DMS 273 treated with DMSO at 0.1 percent for 48 hours (cell line): ENCODE measurements at places on chromosomes 12 and 14.

GRCh38 chr14:91317381-91318308 is 73.1 kb upstream of the GPR68 start:
- DNase-seq: no peak

DNA sequence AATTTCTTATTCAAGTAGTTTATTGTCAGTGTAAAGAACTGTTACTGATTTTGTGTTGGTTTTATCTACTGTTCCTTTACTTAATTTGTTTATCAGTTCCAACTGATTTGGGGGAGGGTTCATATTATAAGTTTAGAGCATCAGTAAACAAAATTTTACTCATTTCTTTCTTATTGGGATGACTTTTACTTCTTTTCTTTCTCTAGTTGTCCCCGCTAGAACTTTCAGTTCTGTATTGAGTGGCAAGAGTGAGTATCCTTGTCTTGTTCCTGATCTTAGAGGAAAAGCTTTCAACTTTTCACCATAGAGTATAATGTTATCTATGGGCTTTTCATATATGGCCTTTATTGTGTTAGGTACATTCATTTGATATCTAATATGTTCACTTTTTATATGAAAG is 584.1 kb downstream of the LRFN5 start:
- no peak for DNase-seq

GRCh38 chr12:109744026-109744425 is 30.4 kb downstream of the FAM222A start:
- no peak for DNase-seq

DNA sequence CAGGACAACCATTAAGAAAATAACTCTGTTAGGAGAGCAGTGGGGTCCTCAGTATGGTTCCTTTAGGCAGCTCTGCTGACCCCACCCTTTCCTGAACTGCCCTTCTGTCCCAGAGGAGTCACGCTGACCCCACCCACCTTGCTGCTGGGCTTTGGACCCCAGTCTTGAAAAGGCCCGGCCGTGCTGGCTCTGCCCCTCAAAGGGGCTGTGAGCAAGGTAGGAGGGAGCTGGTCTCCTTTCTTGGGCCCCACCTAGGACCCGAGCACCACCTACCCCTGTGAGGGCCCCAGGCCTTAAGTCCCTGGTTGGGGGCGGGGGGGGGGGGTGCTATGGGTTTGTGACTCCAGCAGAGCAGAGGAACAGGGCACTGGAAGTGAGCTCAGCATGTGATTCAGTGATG is 171.1 kb downstream of the MON2 start:
- DNase-seq: no peak

- DNase-seq: no peak
These were observed 41.5 kb upstream of the FBXO21 start for GRCh38 chr12:117231750-117232149.

- DNase-seq: no peak
These were observed 102.4 kb downstream of the TMTC1 start for GRCh38 chr12:29681370-29681769.

- DNase-seq: no peak
These were observed 7.7 kb upstream of the PPTC7 start for GRCh38 chr12:110590806-110591326.

DNA sequence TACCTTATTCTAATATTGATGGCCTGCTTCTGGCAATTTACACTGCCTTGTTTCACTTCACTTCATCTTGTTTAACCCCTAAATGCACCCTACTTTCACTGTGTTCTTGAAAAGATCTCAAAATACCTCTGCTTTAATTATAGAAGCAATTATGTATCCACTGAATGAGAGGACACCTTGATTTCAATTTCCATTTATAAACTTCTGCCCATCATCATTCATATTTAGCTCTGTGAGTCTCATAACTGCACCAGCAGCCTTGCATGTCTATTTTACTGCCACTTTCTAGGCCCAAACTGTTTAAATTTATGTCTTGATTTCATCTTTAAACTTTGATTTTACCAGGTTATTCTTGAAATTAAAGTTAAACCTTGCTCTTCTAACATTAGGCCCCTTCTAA is 7.1 kb upstream of the DNAAF2 start:
- no peak for DNase-seq

DNA sequence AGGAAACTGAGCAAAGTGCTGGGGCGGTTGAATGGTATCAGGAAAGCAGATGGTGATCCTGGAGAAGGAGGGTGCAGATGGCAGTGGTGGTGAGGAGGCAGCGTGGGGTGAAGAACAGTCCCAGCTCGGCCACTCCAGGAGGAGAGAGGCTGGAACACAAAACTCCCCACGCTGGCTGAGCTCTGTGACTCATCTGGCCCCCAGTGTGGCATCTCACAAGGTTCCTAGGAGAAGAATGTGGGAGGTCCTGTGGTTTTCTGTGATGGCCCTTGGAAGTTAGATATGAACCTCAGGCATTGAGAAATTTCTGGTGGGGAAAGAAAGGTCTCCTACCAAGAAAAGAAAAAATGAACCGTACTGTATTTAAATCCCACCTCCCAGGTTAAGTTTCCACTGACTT is 8.0 kb upstream of the NRXN3 start:
- DNase-seq: no peak

DNA sequence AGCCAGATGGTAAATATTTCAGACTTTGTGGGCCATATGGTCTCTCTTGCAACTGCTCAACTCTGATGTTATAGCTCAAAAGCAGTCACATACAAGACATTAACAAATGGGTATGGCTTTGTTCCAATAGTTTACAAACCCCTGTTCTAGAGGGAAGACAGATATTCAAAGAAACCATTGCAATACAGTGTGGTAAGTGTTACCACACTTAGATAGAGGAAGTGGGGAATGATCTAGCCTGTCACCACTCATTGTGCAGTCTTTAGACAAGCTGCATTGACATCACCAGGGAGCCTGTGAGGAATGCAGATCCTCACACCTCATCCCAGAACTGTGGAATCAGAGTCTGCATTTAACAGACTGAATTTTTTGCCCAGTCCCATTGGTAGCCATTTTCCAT is 80.0 kb upstream of the RGS6 start:
- peak; percentile 86 for DNase-seq

GRCh38 chr12:77599782-77600467 is 230.8 kb upstream of the NAV3 start:
- DNase-seq: no peak

- no peak for DNase-seq
These were observed 92.1 kb upstream of the BMP4 start for GRCh38 chr14:54048736-54049135.

DNA sequence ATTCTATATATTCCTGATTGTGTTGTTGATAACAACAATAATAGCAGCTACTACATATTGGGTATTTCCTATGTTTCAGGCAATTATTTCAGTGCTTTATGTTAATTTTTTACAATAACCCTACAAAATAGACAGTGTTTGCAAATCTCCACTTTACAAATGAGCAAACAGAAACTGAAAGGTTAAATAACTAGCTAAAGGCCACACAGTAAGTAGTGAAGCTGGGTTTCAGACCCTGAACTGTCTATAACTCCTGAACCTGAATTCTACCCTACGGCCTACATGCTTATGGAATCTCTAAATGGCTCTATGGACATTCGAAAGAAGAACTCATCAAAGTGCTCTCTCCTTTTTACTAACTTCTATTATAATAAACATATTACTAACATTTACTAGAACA is 19.7 kb upstream of the NUDT4 start:
- DNase-seq: no peak

GRCh38 chr12:102249079-102249841 is 51.6 kb upstream of the PMCH start:
- DNase-seq: no peak

DNA sequence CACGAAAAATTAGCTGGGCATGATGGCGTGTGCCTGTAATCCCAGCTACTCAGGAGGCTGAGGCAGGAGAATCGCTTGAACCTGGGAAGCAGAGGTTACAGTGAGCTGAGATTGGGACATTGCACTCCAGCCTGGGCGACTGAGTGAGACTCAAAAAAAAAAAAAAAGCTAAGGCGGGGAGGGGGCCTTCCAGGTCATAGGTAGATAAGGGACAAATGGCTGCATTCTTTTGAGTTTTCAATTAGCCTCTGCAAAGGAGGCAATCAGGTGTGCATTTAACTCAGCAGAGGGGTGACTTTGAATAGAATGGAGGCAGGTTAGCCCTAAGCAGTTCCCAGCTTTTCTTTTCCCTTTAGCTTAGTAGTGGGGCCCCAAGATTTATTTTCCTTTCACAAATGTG is 743 bp upstream of the AACS start:
- DNase-seq: no peak

- no peak for DNase-seq
These were observed 24.0 kb downstream of the SYT1 start for GRCh38 chr12:78888568-78888967.
